NCI-H1092 treated with DMSO at 0.1 percent for 48 hours (cell line): ENCODE measurements at places on chromosomes 6 and 20.

DNA sequence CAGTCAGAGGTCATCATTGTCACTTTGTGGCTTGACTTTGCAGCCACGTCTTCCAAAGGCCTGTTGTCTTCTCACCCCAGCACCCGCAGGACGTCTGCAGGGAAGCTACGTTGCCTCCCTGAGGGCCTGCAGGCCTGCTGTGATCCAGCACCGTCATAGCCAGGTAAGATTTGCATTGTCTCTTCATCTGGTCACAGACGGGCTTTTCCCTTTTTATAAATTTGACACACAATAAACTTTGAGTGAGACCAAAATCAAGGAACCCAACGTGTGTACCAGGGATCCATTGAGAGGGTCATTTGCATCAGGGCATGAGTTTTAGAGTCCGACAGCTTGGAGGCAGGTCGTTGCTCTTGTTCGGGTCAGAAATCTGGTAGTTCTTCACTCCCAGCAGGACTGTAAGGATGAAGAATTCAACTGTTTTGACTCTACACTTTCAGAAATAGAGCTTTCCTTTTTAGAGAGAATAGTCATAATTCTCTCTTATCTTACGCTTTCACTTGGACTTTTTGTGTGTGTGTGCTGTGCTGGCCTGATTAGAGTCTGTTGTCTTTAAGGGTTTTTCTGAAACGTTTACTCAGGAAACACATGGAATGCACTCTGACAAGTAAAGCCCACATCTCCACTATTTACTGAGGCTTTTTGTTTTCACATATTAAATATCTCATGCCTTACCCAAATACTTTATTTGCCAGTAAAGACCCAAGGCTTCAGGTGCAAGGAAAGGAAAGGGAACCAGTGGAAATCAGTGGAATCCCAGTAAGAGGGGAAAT lies 177.2 kb upstream of the TAB2 start:
- DNase-seq, result no peak

DNA sequence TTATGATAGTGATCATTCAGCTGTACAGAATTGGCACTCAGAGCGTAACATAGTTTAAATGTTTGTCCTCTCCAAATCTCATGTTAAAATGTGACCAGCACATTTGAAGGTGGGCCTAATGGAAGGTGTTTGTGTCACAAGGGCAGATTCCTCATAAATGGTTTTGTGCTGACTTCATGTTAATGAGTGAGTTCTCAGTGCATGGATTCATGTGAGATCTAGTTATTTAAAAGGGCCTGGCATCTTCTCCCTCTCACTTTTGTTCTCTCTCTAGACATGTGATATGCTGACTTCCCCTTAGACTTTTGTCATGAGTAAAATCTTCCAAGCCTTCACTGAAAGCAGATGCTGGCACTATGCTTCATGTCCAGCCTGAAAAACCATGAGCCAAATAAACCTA lies 452.4 kb upstream of the PTCHD4 start:
- no peak for DNase-seq

- DNase-seq, result no peak
Measured at GRCh38 chr6:161068321-161068741, 76.8 kb downstream of the MAP3K4 start.

DNA sequence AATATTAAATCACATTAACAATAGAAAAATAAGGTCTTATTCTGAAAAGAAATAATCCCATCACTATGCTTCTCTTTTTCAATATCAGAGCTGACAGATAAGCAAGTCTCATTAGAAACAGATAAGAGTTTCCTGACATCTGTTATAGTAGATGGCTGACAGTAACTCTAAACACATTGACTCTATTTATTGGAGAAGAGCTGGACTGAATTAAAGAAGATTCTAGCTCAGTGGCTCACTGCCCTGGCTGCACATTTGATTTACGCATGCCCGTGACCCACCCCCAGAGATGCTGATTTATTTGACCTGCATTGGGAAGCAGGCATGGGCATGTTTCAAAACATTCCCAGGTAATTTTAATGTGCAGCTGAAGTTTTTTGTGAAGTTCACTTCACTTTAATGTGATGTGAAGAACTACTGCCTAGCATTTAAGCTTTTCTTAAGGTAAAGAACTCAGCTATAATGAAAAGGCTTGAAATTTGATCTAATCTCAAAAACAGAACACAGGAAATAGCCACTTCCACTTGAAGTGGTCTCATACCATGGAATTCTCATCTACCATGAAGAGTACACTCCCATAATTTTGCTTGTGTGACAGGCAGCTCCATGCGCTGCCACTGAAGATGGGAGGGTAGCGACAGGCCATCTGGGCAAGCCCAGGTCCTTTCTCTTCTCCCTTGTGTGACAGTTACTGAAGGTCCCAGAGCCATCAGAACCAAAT lies 162.3 kb downstream of the TPBG start:
- peak; percentile 31 for DNase-seq

GRCh38 chr20:2006452-2007361 lies 12.8 kb upstream of the PDYN start:
- peak; percentile 33 for DNase-seq

DNA sequence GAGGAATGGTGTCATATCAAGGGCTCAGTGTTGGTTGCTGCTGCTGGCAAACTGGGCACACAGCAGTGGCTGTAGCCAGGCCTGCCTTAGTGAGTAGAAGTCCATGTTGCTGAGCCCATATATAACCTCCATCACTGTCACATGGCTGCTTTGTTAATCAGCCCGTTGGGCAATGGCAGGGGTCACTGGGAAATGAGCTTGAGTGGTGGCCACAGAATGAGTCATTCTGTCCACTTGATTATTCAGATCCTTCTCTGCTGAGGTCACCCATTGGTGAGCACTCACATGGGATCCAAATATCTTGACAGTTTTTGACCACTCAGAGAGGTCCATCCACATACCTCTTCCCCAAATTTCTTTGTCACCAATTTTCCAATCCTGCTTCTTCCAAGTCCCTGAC lies 898.9 kb upstream of the EYS start:
- no peak for DNase-seq

DNA sequence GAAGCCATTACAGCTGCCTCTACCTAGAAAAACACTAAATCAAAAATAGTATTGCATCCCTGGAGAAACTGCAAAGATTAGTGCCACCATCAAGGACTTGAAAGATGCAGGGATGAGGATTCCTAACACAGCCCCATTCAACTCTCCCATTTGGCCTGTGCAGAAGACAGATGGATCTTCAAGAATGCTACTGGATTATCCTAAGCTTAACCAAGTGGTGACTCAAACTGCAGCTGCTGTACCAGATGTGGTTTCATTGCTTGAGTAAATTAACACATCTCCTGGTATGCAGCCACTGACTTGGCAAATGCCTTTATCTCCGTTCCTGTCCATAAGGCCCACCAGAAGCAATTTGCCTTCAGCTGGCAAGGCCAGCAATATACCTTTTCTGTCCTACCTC lies 117.4 kb downstream of the TBC1D32 start:
- DNase-seq, result no peak

DNA sequence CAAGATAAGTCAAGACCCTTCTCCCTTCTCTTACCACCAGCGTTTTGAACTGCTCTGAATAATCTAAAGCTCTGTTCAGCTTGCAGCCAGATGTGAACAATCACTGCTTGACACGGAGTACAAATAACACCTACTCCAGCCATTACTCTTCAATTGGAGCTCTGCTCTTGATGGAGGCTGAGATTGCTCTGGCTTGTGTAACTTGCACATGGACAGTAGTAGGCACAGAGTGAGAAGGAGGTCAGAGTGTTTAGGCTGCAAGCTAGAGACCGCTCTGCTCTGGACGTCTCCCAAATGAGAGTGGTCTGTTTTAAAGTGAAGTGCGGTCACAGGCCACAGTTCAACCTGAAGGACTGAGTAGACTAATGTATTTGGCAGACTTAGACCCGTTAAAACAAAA lies 158.3 kb downstream of the HDGFL1 start:
- DNase-seq, result no peak

DNA sequence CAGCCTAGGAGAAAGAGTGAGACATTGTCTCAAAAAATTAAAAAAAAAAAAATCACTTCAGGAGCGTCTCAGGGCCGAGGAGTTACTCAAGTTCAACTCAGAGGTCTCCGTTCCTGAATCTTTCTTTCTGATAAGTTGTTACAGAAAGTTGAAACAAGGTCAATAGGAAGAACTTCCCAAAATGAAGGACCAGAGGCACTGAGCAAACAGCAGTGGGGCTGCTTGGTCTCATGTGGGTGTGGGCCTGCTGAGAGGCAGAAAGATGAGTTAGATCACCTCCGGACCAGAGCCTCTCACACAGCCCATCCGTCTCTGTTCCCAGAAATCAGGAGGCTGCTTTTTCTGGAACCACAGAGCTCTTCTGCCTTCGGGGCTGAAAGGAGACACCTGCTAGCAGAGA lies 12.4 kb downstream of the MDGA1 start:
- DNase-seq, result no peak

DNA sequence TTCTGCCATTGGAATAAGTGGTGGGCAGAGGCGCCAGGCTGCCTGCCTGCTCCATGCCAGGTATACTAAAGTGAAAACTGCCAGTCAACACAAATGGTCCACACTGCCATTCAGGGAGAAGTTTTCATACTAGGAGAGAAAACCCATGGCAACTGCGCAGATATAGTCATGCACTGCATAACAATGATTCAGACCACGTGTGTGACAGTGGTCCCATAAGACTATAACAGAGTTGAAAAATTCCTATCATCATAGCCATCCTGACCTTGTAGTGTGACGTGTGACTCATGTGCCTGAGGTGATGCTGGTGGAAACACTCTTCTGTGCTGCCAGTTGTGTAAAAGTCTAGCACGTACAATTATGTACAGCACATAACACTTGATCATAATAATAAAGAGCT lies 25.1 kb downstream of the ZC3H12D start:
- DNase-seq, result no peak

DNA sequence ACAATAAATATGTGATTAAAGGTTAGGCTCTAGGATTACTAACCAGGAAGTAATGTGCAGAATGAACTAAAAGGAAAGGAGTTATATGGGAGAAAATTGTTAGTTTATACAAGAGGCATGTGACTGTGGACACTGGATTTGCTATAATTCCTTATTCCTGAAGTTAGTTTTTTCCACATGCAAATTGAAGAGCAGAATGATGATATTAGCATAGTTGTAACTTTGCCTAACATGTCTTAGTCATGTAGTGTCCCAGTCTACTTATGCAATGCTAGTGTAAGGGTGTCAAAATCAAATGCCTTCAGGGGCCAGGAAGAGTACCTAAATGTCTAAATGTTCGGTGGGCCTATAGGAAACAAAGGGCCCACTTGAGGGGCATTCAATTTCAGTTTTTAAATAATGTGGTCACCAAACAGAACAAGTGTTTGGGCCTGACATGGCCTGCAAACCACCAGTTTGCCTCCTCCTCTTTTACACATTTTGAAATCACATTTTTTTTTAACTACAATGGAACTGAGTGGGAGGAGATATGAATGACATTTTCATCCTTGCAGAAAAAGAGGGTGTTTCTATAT lies 28.0 kb upstream of the CEP85L start:
- DNase-seq, result no peak

- peak; percentile 21 for DNase-seq
Measured at GRCh38 chr6:159973951-159974350, 5.1 kb downstream of the IGF2R start.

DNA sequence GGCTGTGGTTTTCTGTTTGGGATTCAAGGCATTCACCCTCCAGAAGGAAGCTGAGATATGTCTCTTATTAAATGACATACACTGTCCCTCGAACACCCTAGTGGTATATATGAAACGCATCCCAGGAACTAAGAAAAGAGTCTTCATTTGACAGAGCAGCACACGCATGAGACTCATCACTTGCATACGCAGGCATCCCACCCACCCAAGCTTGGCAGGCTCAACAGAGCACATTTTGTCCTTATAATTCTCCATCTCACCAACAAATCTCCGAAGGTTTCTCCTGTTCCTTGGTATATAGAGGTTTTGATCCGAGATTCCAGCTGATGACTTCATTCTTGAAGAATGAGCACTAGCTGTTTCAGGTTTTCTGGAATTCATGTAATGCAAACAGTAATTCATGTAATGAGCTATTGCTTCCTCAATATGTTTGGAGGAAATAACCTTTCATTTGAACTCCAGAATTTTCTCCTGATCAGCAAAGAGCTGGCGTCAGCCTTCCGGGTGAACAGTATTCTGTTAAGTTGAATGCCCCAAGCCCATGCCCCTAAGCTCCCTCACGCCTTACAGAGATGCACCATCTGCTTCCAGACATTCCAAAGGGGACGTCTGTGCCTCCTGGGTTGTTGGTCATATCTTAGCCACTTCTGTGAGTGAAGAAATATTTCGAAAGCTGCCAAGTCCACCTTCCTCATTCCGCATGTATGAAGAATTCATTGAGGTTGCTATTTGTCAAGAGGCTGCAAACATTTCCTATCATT lies 66.0 kb upstream of the CDH4 start:
- no peak for DNase-seq

DNA sequence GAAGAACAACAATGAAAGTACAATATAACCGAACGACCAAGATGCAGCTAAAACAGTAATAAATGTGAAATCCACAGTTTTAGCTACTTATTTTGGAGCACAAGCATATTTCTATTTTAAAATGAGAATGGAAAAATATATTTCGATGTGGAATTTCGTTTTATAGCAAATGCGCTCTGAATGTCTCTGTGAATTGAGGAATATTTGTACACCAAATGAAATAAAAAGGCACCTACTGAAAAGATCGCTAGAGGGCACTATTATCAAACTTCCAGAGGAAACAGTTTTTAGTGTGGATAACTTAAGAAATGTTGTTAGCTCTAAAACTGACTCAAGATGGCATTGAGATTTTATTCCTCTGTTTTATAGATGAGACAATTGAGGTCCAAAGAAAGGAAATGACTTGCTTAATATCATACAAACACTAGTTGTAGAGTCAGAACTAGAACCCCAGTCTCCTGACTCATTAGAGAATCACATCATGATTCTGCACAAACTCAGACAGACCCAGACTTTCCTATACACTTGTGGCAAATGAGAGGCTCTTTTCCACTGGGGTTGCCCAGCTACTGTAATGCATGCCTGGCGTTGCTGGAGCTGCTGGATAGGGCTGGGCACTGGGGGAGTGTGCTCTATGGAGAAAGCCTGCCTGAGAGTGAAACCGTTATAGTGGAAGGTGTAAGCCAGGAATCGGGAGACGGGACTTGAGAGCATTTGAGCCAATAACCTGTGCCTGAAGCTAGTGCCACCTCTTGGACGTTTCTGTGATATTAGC lies 51.9 kb downstream of the GCLC start:
- DNase-seq, result peak; percentile 59

DNA sequence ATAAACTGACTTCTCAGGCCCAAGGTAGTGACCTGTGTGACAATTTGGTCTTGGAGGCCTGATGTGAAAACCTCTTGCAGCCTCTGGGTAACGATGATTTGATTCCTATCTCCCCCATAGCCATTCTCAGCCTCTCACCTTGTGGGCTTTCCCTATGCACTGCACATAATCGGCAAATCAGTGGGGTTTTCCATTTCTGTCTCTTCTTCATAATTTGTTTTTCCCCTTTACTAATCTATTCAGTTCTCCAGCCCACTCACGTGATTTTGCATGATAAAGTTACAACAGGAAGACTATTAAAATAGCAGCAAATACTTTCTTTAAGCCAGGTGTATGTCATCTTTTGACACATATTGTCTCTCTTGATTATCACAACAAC lies 893.7 kb downstream of the TFAP2A start:
- no peak for DNase-seq

GRCh38 chr20:33569802-33570391 lies 80.0 kb downstream of the CBFA2T2 start:
- DNase-seq, result peak; percentile 18

GRCh38 chr6:43992126-43992663 lies 135.1 kb downstream of the MRPL14 start:
- no peak for DNase-seq
